ENCODE measurements at places on chromosomes 1 and 21. TPM values are rescaled to one million over a fixed set of nuclear protein-coding genes. Genes with fewer than 3 reads are reported as not detected.

The SLC35D1 gene
- 2.6 TPM for total RNA-seq

The LCE1A gene
- not detected for total RNA-seq

The ZNF326 gene
- total RNA-seq, result 27.8 TPM

The RHD gene
- not detected for total RNA-seq

The ATP1A1 gene
- total RNA-seq, result 259 TPM

The SAMSN1 gene
- 1.0 TPM for total RNA-seq

The S1PR1 gene
- total RNA-seq, result 3.2 TPM

The CLEC20A gene
- not detected for total RNA-seq

The CD101 gene
- total RNA-seq, result 1.3 TPM

- no peak for DNase-seq
- no peaks in the 10 kb centered on the region for H3K4me1 ChIP-seq
- H3K27ac ChIP-seq, result no peak overlapping the region
- no peaks in the 10 kb centered on the region for H3K27me3 ChIP-seq
- H3K4me3 ChIP-seq, result no peak overlapping the region
These were observed 7.9 kb upstream of the A3GALT2 start for GRCh38 chr1:33328817-33329216.

DNA sequence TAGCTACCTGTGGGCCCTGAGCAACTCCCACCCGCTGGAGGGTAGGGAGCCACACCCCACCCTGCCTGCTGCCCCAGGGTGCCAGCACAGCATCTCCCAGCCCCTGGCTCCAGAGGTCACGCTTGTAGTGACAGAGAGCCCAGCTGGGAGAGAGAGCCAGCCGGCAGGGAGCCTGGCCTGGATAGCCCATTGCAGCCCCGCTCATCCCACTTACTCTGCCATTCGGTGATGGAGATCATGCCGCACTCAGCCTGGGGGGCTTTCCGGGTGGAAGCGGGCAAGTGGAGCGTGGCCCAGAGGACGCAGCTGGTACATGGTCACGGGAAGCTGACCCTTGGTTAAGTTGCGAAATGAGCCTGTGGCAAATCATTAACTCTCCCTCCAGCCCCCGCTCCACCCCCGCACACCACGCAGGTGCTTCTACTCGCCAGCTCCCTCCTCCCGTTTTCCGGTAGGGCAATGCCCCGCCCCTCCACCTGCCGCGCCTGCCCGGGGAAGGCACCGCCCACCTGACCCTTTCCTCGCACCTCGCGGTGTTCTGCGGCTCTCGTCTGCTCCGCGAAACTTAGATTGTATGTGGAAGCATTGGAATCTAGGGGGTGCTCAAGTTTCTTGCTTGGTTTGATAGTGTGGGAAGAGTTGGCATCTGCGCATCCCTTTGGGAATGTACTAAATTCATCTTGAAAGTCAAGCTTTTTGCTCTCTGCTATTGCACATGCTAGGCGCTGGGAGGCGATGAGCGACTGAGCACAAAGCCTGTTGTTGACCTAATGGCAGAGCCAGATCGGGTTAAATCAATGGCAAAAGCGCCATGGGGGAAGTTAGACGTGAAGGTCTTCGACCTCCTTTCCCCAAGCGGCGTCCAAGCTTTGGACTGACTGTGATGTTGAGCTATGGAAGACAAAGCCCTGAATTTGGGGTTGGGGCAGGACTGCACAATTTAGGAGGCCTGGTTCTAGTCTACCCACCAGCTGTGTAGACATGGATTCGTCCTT lies at the start of gene GOLT1A:
TSS of gene GOLT1A (minus strand) at position 321 of the 995 bp plus-strand sequence. CDS start at position 239, 82 bp downstream.
- peak within 1 kb of the TSS; percentile 93 for H3K27ac ChIP-seq
- peaks cover 6% of the 10 kb centered on the region for H3K4me1 ChIP-seq
- H3K36me3 ChIP-seq, result no peaks in the 10 kb centered on the region
- peak; percentile 93 for DNase-seq

- peaks cover 63% of the 10 kb centered on the region for H3K27me3 ChIP-seq
- H3K4me3 ChIP-seq, result peak within 1 kb of the TSS; percentile 93
- H3K36me3 ChIP-seq, result no peaks in the 10 kb centered on the region
- H3K4me1 ChIP-seq, result peaks cover 8% of the 10 kb centered on the region
- DNase-seq, result peak; percentile 27
These were observed at the start of gene GRIK1 for GRCh38 chr21:29939924-29940275. GRIK1 (minus strand) TSS chr21:29939996.

DNA sequence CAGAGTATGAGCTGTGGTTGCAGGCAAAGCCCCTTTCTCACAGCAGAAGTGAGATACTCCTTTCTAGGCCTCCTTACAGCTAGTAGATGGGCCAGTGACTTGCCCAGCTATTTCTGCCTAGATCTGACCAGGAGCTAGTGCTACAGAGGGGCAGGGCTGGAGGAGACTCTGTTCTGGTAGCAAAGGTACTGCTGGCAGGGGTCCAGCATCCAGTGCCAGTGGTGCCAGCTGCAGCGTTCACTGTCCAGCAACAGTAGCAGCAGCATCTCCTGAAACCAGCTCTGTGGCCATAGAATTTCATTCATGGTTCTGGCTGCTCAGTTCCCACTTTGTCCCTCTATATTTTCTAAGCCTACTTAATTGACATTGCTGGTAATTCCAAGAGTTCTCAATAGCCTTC lies 62.5 kb upstream of the CNN3 start:
- H3K4me3 ChIP-seq, result no peak overlapping the region
- no peaks in the 10 kb centered on the region for H3K27me3 ChIP-seq
- no peak overlapping the region for H3K27ac ChIP-seq
- no peaks in the 10 kb centered on the region for H3K4me1 ChIP-seq
- no peak for DNase-seq

DNA sequence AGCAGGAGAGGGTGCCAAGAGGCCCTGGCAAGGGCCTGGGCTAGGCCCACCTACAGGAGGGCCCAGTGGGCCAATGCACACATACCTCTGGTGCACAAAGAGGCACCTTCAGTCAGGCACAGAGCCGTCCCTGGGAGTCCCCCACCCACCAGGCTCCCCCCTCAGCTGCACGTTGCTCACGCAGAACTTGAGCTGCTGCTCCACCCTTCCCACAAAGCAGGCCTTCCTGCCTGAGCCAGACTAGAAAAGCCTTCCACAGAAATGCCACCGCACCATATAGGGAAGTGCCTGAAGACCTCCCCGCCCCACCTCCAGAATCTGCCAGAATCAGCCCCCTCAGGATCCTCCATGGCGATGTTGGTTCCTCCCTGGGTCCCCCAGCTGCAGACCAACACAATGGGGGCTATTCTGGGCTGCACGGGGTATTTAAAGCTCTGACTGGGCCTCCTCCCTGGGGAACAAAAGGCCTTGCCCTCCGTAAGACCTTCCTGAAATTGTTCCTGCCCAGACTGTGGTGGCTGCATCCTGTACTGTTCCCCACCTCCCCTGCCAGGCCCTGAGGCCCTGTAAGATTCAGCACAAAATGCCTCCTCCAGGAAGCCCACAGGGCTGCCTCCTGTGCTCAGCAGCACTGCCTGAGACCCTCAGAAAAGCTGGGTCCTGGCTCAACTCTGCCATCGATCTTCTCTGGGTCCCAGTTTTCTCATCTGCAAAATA lies 27.2 kb downstream of the HSPG2 start:
- no peak overlapping the region for H3K4me3 ChIP-seq
- peak; percentile 33 for DNase-seq
- no peaks in the 10 kb centered on the region for H3K36me3 ChIP-seq
- peak overlapping the region; percentile 94 for H3K27ac ChIP-seq

GRCh38 chr1:108053270-108054013 lies 88.5 kb upstream of the VAV3 start:
- no peak overlapping the region for H3K27ac ChIP-seq
- peaks cover 3% of the 10 kb centered on the region for H3K36me3 ChIP-seq
- no peaks in the 10 kb centered on the region for H3K27me3 ChIP-seq
- DNase-seq, result no peak

GRCh38 chr1:211942583-211942982 lies 92.8 kb downstream of the INTS7 start:
- H3K36me3 ChIP-seq, result peaks cover 16% of the 10 kb centered on the region
- no peak overlapping the region for H3K4me3 ChIP-seq
- H3K27me3 ChIP-seq, result no peaks in the 10 kb centered on the region

DNA sequence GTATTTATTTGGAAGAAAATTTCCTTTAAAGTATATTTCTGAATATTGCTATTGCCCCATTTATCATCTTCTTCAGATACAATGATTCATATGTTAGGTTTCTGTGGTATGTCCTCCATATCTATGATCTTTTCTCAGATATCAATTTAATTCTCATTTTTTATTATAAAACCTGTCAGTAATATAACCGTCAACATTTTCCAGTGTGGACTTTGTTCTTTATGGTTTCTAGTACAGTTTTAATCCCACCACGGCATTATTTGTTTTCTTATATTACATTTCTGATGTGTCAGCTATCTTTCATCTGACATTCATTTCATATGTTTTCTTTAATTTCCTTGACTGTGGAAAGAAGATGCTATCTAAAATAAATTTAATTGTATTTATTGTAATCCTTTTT lies 97.9 kb downstream of the PLPPR5 start:
- H3K4me1 ChIP-seq, result 0 out of 2 replicates have a peak, but pooled peaks cover 2% of the 10 kb centered on the region
- H3K27me3 ChIP-seq, result no peaks in the 10 kb centered on the region
- no peak overlapping the region for H3K4me3 ChIP-seq
- no peak overlapping the region for H3K27ac ChIP-seq

- DNase-seq, result no peak
- H3K36me3 ChIP-seq, result no peaks in the 10 kb centered on the region
- H3K27me3 ChIP-seq, result no peaks in the 10 kb centered on the region
- H3K4me3 ChIP-seq, result no peak overlapping the region
- H3K4me1 ChIP-seq, result peaks cover 14% of the 10 kb centered on the region
These were observed 356.3 kb downstream of the PLPP3 start for GRCh38 chr1:56222914-56223540.

DNA sequence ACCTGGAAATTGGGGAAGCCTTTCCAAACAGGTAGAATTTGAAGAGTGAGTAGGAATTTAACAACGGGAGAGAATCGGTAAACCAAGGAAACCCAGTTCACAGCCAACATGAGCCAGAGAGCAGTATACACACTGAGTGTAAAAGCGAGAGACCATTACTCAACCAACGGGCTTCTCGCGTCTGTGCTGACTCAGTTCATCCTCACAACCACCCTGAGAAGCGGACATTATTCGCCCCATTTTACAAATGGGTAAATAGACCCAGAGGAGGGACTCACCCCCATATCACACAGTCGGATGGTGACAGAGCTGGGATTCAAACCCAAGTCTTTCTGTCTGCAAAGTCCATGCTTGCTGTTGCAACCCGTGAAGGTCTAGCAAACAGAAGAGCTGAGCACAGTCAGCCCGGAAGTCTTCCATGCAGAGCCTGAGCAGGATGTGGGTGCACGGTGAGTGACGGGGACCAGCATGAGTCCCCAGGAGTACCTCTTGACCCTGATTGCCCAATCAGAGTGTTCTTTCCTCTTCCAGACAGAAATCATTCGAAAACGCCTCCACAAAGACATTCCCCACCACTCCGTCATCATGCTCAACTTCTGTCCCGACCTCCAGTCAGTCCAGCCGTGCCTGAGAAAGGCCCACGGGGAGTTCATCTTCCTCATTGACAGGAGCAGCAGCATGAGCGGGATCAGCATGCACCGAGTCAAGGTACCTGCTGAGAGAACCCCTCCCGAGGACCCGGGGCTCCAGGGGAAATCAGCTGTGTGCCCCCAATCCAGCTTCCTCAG lies 32.3 kb downstream of the VWA5B1 start:
- no peak overlapping the region for H3K4me3 ChIP-seq
- no peak for DNase-seq
- H3K36me3 ChIP-seq, result no peaks in the 10 kb centered on the region
- peaks cover 15% of the 10 kb centered on the region for H3K4me1 ChIP-seq
- H3K27ac ChIP-seq, result no peak overlapping the region

DNA sequence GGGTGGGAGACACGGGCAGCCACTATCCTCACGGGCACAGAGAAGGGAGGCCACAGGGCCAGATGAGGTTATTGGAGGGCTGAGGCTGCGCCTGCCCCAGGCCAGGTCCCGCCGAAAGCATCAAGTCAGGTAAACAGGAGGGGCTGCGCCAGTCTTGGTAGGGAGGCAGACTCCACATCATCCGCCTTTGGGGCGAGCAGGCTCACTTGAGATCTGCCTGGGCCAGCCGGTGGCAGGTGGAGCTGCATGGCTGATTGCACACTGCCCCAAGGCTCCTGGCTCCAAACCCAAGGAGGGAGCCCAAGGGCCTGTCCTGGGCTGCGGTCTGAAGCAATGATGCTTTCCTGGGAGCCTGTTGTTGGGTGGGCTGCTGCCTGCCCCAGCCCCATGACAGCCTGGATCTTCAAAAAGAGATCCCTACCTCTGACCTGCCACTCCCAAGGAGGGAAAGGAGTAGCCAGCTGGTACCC lies 4.6 kb downstream of the SMIM1 start:
- H3K27ac ChIP-seq, result no peak overlapping the region
- peaks cover 15% of the 10 kb centered on the region for H3K4me1 ChIP-seq
- DNase-seq, result no peak
- peaks cover 31% of the 10 kb centered on the region for H3K36me3 ChIP-seq
- no peak overlapping the region for H3K4me3 ChIP-seq

- no peak overlapping the region for H3K27ac ChIP-seq
- peaks cover 9% of the 10 kb centered on the region for H3K4me1 ChIP-seq
- DNase-seq, result no peak
These were observed 131.6 kb downstream of the ETS2 start for GRCh38 chr21:38937286-38937790.

DNA sequence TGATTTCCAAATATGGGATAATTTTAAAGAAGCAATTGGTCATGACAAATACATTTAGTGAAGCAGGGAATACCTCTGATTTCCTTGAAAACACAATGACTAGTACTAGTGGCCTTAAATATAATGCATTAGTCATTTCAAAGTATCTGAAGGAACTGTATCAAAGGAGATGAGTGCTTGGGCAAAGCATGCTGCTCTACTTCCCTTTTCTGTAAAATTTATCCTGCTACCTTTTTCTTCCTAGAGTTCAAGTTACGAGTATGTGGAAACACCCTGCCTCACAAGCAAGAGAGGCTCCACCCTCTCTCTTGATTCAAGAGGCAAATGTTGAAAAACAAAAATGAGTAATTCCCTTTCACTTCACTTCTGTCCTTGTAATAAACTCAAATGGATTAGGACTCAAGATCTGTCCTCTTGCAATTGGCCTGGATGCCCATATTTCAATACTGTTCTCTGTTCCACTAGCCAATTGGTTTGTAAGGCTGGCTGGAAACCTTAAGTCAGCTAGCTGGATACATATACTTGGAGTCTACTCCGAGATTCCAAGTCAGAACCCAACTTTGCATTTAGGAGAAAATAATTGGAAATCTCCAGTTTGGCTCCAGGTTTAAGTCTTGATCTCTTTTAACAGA lies 92.5 kb downstream of the CDC42BPA start:
- H3K4me3 ChIP-seq, result no peak overlapping the region
- no peak overlapping the region for H3K27ac ChIP-seq
- no peak for DNase-seq

- no peak overlapping the region for H3K4me3 ChIP-seq
- H3K27ac ChIP-seq, result no peak overlapping the region
- DNase-seq, result no peak
- H3K36me3 ChIP-seq, result no peaks in the 10 kb centered on the region
- H3K27me3 ChIP-seq, result no peaks in the 10 kb centered on the region
These were observed 123.2 kb downstream of the PTPRC start for GRCh38 chr1:198761859-198762616.
